ENCODE measurements at places on chromosomes 3 and 15. TPM values are rescaled to one million over a fixed set of nuclear protein-coding genes. Genes with fewer than 3 reads are reported as not detected.

DNA sequence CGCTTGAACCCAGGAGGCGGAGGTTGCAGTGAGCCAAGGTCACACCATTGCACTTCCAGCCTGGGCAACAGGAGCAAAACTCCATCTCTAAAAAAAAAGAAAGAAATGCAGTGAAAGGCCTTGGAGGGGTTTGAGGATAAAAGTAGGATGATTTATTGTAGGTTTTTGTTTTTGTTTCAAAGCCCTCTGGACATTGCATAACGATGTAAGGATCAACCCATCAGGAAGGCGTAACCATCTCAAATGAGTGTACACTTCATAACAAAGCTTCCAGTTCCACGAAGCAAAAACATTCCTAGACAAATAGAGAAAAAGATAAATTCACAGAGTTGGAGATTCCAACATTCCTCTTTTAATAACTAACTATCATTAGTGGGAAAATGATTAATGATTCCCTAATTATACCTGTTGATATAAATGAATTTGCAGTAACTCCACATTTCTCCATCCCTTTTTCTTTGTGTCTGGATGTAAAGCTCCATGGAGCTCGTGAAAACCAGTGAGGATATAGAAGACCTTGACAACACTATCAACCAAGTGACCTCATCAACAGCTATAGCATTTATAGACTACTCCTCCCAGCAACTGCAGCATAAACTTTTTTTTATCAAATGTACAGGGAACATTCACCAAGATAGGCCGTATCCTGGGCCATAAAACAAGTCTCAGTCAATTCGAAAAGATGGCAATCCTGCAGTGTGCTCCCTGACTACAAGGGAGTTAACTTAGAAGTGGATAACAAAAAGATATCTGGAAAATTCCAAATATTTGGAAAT, 48.7 kb upstream of the PPP4R2 start:
- DNase-seq, result no peak

- no peak for DNase-seq
These were observed 50.4 kb downstream of the IL12A start for GRCh38 chr3:160038862-160039562.

DNA sequence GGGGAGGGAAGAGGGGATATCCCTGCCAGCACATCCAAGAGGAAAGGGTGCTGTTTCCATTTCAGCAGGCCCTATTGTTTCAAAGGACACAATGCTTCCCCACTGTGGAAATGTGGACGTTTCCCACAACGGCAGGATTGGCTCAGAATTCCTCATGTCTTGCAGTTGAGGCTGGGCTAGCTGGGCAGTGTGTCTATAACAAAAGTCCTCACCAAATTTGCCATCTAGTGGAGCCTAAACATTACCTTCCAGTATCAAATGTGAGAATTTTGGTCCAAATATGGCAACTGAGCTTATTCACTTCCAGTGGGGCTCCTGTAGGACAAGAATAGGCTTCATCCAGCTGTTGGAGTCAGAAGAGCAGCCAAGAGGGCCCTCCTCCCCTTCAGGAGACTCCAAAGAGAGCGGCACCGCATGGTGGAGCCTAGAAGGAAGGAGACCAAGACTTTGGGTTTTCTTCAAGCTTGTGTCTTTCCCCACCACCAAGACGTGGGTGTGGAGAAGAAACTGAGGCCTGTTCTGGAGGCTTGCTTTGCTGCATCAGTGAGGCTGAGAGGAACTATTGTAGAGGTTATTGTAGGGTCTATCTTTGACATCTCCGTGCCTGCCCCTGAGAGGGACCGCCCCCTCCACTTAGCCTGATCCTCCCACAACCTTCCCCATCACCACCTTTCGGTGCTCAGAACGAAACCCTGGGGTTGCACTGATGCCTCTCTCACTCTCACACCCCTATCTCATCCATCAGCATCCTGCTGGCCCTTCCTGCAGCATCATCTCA, 45.3 kb upstream of the SLCO2A1 start:
- DNase-seq, result no peak

Gene WDR93
- total RNA-seq, result not detected

Gene IGDCC3
- not detected for total RNA-seq
